B cell (primary cell): ENCODE measurements at places on chromosomes 13 and 19. TPM values are rescaled to one million over a fixed set of nuclear protein-coding genes. Genes with fewer than 3 reads are reported as not detected.

GRCh38 chr13:71218960-71219359 lies 648.0 kb downstream of the DACH1 start:
- H3K27ac ChIP-seq, result no peak overlapping the region
- DNase-seq, result no peak
- H3K4me3 ChIP-seq, result no peak overlapping the region
- H3K4me1 ChIP-seq, result no peaks in the 10 kb centered on the region
- H3K36me3 ChIP-seq, result no peaks in the 10 kb centered on the region

DNA sequence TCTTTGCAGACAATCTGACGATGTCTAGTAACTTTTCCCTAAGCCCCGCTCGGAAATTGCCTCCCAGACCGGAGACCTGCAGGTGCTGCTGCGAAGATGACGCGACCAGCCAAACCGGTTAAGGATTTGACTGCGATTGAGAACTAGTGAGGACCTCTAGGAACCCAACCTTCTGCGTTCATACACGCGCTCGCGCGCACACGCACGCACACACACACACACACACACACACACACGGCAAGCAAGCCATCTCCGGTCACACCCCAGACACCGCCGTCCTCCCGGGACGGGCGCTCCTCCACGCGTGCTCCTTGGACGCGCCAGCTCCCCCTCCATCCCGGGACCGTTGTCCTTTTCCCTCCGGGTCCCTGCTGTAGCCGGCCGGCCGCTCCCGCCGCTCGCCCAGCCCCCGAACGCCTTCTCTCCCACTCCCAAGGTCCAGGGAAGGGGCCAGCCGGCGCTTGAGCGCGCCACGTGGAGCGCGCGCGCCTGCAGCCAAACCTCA lies 1.2 kb downstream of the TBC1D4 start:
- H3K36me3 ChIP-seq, result no peaks in the 10 kb centered on the region
- DNase-seq, result peak; percentile 53
- H3K4me3 ChIP-seq, result no peak overlapping the region
- H3K27ac ChIP-seq, result no peak overlapping the region
- H3K27me3 ChIP-seq, result peaks cover 33% of the 10 kb centered on the region

DNA sequence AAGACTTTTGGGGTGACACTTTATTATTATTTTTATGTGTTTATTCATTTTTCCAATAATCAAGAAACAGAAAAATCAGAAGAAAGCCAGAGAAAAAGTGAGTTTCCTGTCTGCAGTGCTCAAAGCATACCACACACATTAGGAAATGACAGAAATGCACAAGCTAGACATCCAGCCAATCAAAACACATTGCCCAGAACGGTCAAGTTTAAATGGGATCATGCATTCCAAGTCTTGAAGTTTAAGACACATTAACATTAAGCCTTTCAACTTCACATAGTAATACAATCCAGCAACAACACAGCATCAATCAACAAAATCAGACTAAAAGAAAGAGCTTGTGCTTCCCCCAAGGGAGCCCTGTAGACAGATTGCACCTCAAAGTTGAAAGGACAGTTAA lies 28.7 kb upstream of the MEDAG start:
- no peaks in the 10 kb centered on the region for H3K27me3 ChIP-seq
- no peaks in the 10 kb centered on the region for H3K4me1 ChIP-seq

GRCh38 chr13:30415430-30416030 lies 6.8 kb upstream of the UBE2L5 start:
- H3K4me1 ChIP-seq, result peaks cover 44% of the 10 kb centered on the region
- H3K36me3 ChIP-seq, result no peaks in the 10 kb centered on the region
- H3K4me3 ChIP-seq, result peak overlapping the region; percentile 42
- no peaks in the 10 kb centered on the region for H3K27me3 ChIP-seq
- peak overlapping the region; percentile 26 for H3K27ac ChIP-seq

- H3K27me3 ChIP-seq, result no peaks in the 10 kb centered on the region
- H3K36me3 ChIP-seq, result no peaks in the 10 kb centered on the region
- DNase-seq, result no peak
- no peak overlapping the region for H3K4me3 ChIP-seq
Measured at GRCh38 chr13:75365724-75366173, 116.2 kb downstream of the TBC1D4 start.

UBE2L5 gene
- 0.16 TPM in 2 replicates for polyA plus RNA-seq

ZNF442 gene
- 0.58 and 0.69 TPM in 2 replicates for polyA plus RNA-seq

BICRA gene
- polyA plus RNA-seq, result 11.9 and 14.1 TPM in 2 replicates

ZNF561 gene
- polyA plus RNA-seq, result 12.8 and 15.7 TPM in 2 replicates

EDDM13 gene
- polyA plus RNA-seq, result 0.43 TPM in 1 of 2 replicates, not detected in the other

CLDND2 gene
- 0.14 TPM in 1 of 2 replicates, not detected in the other for polyA plus RNA-seq
